ENCODE measurements at places on chromosomes 2 and 18. TPM values are rescaled to one million over a fixed set of nuclear protein-coding genes. Genes with fewer than 3 reads are reported as not detected.

RESP18 gene
- total RNA-seq = not detected

ASB18 gene
- total RNA-seq = not detected

XDH gene
- not detected for total RNA-seq

DNA sequence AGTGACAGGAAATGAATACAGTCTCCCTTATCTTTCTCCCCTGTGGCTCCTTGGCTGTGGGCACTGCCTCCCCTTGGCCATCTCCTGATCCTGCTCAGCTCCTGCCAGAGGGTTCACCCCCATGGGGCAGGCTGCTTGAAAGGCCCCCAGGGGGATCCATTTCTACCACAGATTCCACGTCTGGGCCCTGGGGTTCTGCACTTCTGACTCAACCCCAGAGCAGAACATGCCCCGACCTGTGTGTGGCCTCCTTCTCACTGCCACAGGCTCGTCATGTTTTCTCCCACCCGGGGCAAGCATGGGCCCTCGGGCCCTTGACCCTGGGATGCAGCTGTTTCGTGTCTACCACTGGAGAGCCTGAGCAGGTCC, 122.2 kb downstream of the ACKR3 start:
- H3K27ac ChIP-seq = no peak overlapping the region
- H3K36me3 ChIP-seq = no peaks in the 10 kb centered on the region
- H3K4me1 ChIP-seq = no peaks in the 10 kb centered on the region

DNA sequence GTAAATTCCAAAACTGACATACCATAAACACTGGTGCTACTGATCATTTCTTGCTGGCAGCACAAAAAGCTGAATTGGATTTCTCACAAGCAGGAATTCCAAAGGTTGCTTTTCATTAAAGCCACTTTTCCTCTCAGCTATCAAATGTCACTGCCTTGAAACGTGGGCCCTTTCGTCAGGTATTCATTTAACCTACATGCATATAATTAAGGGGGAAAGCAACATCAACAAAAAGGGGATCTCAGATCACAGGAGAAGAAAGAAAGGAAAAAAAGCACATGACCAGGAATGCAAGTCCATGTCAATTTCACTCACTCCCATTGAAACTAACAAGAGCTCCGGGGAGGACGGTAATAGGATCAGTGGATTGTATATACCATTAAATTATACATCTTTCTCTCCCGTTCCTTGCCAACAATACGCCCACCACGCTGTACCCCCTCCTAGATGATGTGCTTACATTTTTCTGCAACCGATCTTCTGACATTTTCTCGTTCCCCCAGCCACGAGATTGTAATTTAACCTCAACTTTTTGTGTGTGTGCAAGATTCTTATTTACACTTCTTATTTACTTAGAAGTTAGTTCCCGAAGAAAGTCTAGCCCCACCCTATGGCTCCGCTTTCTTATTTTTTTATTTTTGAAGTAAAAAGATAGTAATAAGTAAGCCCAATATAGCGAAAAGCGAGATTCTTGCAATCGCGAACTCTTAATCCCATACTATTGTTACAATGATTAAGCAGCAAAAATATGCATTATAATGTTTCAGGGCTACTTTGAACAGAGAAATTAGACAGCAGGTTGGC, 725 bp downstream of the FIGN start:
- no peaks in the 10 kb centered on the region for H3K27me3 ChIP-seq
- no peak for DNase-seq
- H3K27ac ChIP-seq = peak overlapping the region; percentile 92
- H3K4me1 ChIP-seq = peaks cover 19% of the 10 kb centered on the region
- H3K4me3 ChIP-seq = peak overlapping the region; percentile 68

DNA sequence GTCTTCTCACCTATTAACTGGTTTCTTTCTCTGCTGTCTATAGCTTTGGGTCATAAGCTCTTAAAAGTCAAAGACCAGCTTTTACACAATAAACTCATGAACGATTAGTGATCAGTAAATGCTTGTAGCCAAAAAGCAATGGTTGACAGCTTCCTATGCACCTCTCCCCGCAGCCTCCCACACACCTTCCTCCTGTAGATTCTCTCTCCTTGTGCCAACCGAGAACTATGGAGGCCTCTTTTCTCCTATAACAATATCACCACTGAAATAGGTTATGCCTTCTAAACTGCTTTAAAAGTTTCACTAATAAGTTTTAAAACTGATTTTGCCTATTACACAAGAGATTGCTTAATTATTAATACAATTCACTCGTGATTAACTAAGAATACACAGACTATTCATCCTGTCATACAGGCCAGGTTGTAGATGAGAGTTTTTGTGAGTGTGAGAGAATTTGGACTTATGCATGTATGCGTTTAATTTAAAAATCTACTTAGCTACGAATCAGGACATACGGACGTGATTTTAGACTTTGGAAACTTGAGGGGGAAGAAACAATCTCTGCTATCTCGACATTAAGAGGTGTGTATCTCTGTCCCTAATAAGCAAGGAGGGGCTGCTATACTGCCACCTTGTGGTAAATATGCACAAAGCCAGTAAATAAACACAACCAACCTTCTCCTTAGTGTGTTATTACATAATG, 229.1 kb upstream of the RBBP8 start:
- H3K27ac ChIP-seq = no peak overlapping the region
- no peaks in the 10 kb centered on the region for H3K4me1 ChIP-seq
- DNase-seq = no peak
- H3K36me3 ChIP-seq = no peaks in the 10 kb centered on the region
- H3K4me3 ChIP-seq = no peak overlapping the region

GRCh38 chr2:72220170-72220569, 72.5 kb upstream of the CYP26B1 start:
- no peak overlapping the region for H3K4me3 ChIP-seq
- H3K27me3 ChIP-seq = no peaks in the 10 kb centered on the region
- H3K4me1 ChIP-seq = no peaks in the 10 kb centered on the region
- no peaks in the 10 kb centered on the region for H3K36me3 ChIP-seq
- H3K27ac ChIP-seq = no peak overlapping the region

- H3K4me1 ChIP-seq = no peaks in the 10 kb centered on the region
- H3K4me3 ChIP-seq = no peak overlapping the region
- no peak overlapping the region for H3K27ac ChIP-seq
- DNase-seq = no peak
- H3K36me3 ChIP-seq = no peaks in the 10 kb centered on the region
Measured at GRCh38 chr18:75823471-75823870, 396.0 kb upstream of the SMIM21 start.

DNA sequence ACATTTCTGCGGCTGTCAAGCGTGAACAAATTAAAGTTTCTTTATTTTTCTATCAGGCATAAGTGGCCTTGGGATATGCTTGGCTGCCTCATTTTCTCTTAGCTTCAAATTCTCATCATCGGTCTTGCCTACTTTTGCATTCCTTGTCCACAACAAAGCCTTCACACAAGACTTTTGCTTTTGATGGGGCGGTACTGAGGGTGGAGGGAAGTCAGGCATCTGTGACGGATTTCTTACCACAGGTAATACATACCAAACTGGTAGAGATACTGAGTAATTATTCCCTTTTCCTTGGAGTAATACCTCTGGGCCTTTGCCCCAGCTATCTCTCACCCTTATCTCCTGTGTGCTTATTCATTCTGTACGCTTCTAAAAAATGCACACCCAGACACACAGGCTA, 468.3 kb upstream of the RGPD4 start:
- H3K27me3 ChIP-seq = no peaks in the 10 kb centered on the region
- H3K4me3 ChIP-seq = no peak overlapping the region
- H3K36me3 ChIP-seq = no peaks in the 10 kb centered on the region
- H3K27ac ChIP-seq = no peak overlapping the region
- no peak for DNase-seq

DNA sequence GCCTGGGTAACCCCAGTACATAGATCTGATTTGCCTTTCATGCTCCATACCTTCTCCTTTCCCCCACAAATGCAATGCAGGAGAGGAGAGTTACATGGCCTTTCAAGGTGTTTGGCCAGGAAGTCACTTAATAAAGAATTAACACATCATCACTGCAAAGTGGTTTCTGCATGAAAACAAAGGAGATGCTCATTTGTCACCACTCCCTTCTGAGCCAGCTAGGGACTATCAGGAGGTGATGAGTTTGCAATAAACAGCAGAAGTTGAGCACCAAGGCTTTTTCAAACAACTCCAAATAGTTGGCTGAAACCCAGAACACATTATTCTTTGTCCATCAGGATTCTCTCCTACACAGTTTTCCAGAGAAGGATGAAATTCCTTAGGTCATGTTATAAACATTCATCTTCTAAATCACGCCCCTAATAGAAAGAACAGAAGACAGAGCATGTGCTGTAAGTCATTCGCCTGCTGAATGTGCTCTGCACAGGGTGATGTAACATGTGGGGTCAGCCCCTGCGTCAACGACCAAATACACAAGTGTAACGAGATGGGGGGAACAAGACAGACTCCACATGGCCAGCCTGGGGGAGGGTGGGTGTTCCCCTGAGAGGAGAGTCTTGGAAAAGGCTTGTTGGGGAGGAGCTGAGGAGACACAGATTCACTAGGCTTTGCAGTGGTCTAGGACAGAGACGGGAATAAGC, 87.3 kb upstream of the RMDN2 start:
- H3K27ac ChIP-seq = no peak overlapping the region
- DNase-seq = no peak
- H3K4me1 ChIP-seq = peaks cover 23% of the 10 kb centered on the region
- no peaks in the 10 kb centered on the region for H3K36me3 ChIP-seq
- no peak overlapping the region for H3K4me3 ChIP-seq

GRCh38 chr2:26011609-26011989, 22.3 kb upstream of the RAB10 start:
- no peaks in the 10 kb centered on the region for H3K27me3 ChIP-seq
- DNase-seq = no peak
- no peak overlapping the region for H3K4me3 ChIP-seq
- H3K4me1 ChIP-seq = peaks cover 7% of the 10 kb centered on the region
- no peak overlapping the region for H3K27ac ChIP-seq

- H3K27me3 ChIP-seq = no peaks in the 10 kb centered on the region
- no peak for DNase-seq
- no peaks in the 10 kb centered on the region for H3K36me3 ChIP-seq
- no peak overlapping the region for H3K4me3 ChIP-seq
- H3K27ac ChIP-seq = no peak overlapping the region
Measured at GRCh38 chr2:107027205-107027604, 141.2 kb upstream of the ST6GAL2 start.
